ENCODE measurements at places on chromosomes 6 and 20.

- DNase-seq = no peak
Measured at GRCh38 chr6:26500102-26500501, at the start of gene BTN1A1. BTN1A1 (plus strand) TSS chr6:26500303; CDS start chr6:26501287, 984 bp downstream.

DNA sequence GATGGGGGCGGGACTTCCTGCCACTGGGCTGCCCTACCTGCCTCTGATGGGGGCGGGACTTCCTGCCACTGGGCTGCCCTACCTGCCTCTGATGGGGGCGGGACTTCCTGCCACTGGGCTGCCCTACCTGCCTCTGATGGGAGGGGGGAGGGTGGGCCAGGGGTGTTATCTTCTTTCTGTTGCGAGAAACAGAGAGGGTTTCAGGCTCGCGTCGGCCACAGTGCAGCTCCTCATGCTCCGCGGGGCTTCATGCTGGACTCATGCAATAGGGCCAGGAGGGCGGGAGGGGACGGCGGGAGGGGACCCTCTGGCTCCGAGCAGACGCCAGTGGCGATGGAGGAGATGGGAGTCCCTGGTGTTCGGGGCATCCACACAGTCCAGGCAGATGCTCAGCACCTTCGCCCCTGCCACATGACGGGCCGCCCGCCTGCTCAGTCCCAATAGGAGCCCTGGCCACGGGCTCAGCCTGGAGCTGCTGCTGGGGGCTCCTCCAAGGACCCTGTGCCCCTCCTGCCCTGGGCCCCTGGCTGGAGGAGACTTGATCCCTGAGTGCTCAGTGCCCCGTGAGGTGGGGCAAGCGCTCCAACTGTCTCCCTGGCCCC lies 48.8 kb upstream of the CHRNA4 start:
- no peak for DNase-seq

GRCh38 chr20:17505636-17506517 lies 25.3 kb downstream of the BFSP1 start:
- no peak for DNase-seq

- no peak for DNase-seq
Measured at GRCh38 chr6:112920994-112921393, 573.9 kb downstream of the RFPL4B start.

DNA sequence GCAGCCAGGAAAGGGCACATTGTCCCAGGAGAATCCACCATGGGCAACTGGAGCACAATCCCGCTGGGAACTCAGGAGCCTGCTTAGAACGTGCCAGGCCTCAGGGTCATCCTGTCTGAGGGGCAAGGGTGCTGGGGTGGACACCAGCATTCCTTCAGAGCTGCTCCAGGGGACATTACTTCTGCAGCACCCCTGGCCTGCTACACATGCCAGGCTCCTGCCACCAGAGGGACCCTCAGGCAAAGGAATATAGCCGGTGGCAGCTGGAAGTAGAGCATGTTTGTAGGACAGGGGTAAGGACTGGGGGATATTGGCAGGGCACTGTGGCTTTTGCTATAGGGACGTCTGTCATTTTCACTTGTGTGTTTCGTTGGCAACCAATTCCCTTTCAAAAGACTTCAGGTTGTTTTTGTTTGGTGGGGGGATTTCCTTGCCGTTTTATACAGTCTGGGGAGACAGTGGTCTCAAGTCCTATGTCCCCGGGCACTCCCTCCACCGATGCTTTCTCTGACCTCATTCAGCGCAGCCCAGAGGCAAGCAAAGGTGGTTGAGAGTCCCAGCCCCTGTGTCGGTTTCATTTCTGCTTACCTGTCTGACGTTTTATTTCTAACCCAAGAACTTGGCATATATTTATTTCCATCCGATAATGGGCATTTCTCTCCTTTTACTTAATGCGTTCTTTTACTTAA lies 130.8 kb downstream of the JPH2 start:
- peak; percentile 44 for DNase-seq

GRCh38 chr6:27785294-27785693 lies 126.9 kb downstream of the OR2B2 start:
- no peak for DNase-seq

GRCh38 chr6:33619166-33619840 lies 1.8 kb upstream of the ITPR3 start:
- DNase-seq = no peak

GRCh38 chr20:5652626-5653553 lies 97.3 kb upstream of the SHLD1 start:
- DNase-seq = peak; percentile 72

DNA sequence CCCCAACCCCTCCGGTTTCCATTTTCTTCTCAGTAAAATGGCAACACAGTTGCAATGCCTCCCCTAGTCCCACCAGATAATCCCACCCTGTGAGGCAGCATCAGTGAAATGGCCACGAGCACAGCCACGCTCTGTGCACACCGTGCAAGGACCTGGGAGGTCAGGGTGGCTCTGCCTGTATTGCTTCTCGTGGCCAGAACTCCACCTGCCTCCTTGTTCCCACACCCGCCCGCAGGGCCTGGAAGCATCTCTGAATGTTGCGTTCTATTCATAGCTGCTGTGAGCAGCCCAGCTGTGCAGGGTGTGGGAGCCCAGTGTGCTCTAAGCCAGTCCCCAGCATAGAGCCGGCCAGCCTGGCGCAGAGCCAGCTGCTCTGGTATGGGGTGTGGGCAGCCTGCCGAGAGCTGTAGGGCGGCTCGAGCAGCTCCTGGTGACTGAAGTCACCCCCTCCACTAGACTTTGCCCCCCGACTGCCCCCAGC lies 161.1 kb downstream of the DLL1 start:
- DNase-seq = peak; percentile 22

DNA sequence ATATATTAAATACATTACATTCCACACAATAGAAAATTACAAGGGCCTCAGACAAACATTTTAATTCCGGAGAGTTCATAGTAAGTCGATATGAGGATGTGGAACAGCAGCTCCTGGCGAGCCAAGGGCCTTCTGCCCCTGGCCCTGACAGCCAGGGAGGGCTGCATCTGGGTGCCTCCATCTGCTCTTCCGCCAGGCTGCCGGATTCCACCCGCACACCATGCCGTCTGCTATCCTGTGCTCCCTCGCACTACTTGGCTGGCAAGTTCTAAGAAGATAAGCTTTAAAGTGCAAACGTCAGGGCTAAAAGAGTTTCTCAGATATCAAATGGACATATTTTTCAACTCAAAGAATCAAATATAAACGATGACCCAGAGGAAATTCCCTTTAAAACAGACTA lies 656.3 kb upstream of the NOX3 start:
- no peak for DNase-seq

- DNase-seq = no peak
Measured at GRCh38 chr6:35341557-35341956, 801 bp upstream of the PPARD start.

- peak; percentile 85 for DNase-seq
Measured at GRCh38 chr20:38804682-38805501, 605 bp upstream of the PPP1R16B start.

GRCh38 chr6:35296931-35297600 lies 552 bp upstream of the DEF6 start:
- no peak for DNase-seq

- no peak for DNase-seq
Measured at GRCh38 chr6:123030282-123030681, 34.2 kb downstream of the CLVS2 start.

- DNase-seq = no peak
Measured at GRCh38 chr20:55667955-55668354, 337.4 kb downstream of the CBLN4 start.

DNA sequence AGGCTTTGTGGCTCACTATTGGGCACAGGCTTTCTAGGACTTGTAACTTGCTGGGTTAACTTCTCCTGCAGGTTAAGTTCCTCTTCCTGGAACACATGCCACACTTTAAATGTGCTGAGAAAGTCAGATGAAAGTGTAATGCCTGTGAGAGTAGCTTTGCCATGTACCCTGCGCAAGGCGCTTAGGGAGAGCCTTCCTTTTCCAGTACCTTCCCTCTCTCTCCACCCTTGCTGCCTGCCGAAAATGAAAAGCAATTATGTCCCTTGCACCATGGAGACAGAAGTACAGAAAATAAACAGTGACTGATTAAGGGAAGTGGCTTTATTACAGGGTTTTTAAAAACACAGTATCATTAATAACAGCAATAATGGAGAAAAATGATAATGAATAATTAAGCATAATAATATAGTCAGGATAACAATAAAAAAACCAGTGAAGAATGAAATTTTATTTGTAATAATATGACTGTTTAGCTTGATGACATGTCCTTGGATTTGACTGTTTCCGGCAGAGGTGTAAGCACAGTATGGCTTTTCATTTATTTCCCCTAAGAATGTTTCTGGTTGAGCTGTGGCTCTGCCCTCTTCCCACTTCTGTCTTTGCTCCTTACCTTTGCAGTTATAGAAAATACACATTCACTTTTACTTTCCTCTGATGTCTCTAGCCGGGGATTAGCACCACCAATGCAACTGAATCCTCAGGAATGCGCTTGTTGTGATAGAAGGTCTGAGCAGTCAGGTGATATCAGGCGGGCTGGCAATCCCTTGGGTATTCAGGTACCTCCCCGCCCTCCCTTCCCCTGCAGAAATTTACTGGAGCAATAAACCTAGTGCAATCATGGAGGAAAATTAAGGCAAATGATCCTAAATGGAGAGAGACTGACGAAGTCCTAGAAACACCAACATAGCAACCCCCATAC lies 472.3 kb upstream of the CITED2 start:
- DNase-seq = peak; percentile 47

GRCh38 chr6:14317387-14317970 lies 199.9 kb downstream of the CD83 start:
- no peak for DNase-seq

DNA sequence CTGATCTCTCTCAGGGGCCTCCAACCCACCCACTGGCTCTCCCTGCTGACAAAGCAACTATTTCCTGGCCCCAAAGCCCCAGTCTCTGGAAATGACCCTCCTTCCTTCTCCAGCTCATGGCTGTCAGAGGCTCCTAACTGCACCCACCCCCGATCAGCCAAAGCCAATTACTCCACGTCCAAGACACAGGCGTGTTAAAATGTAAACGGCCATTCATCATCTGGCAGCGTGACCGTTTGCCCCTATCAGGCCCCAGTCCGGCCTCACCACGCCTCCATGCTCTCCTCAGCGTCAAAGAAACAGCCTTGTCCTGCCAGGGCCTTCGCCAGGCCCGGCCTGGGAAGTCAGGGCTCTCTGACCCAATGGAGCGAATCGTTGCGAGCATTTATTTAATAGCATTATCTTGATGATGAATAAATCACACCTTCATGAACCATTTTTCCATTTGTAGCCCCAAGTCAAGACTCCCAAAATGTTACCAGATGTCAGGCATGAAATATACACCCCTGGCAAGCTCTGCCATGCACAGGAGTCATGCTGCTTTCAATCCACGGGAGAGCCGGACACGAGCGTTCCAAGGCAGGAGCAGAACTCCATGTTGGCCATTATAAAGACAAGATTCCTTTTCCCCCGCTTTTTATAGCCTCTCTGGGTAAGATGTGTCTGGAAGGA lies 17.7 kb downstream of the RIPOR3 start:
- DNase-seq = no peak

DNA sequence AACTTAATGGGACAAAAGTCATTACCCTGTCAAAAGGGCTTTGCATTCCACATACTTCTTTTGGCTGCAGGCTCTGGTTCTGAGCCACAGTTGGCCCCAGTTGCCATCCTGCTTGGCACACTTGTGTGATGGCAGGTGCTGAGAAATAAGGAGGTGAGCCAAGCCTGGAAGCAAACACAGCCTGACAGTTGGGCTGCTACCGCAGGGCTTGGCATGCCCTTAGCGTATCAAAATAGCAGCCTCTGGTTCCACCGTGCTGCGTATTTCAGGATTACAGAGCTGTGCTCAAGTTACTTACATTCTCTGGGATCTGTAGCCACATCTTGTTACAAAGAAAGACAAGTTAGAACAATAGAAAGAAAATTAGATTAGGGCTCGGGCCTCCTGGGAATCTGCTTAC lies 11.1 kb downstream of the MTHFD1L start:
- DNase-seq = no peak

DNA sequence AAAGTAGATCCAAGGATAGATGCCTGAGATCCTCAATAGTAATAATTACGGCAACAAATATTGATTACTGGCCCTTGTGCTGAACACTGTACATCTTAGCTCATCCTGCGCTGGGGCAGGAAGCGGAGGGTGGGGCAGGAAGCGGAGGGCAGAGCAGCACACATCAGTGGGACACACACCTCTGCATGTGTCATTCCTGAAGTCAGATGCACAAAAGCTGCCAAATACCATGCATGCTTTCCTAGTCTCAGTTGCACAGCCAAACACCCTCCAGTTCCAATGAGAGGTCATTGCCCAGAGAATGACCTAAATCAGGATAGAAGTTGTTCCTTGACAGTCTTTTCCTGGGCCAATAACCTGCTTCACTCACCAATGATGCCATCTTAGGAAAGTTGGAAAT lies 74.4 kb upstream of the FOXC1 start:
- no peak for DNase-seq

DNA sequence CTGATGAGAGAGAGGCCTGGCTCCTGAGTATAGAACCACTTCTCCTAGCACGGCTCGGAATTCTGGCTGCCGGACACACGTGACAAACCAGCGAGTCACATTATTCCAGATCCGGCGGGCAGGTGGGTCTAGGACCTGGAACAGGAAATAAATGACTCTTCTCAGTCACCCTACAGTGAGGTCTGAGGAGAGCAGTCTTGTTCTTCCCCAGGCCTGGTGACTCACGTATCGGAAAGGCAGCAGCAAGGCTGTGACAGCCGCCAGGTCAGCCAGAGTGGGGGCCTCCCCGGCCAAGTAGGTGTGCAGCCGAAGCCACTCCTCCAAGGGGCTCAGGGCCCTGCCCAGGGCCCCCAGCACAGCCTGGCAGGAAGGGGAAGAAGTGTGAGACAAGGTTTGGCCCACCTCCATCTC lies 2.8 kb downstream of the VARS1 start:
- DNase-seq = no peak

GRCh38 chr6:16544521-16544920 lies 216.7 kb downstream of the ATXN1 start:
- DNase-seq = no peak

DNA sequence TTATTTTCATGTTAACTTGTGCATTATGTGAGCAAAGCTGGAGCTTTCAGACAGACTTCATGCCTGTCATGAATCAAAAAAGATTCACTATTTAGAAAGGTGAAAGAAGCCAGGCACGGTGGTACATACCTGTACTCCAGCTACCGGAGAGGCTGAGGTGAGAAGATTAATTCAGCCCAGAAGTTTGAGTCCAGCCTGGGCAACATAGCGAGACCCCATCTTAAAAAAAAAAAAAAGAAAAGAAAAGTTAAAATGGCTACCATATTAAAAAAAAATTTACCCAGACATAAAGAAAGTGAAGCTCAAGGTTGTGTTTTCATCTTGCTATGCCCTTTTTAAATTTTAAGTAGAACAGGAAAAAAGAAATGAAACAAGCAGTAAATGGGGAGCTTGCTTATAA lies 889 bp downstream of the CASS4 start:
- no peak for DNase-seq

DNA sequence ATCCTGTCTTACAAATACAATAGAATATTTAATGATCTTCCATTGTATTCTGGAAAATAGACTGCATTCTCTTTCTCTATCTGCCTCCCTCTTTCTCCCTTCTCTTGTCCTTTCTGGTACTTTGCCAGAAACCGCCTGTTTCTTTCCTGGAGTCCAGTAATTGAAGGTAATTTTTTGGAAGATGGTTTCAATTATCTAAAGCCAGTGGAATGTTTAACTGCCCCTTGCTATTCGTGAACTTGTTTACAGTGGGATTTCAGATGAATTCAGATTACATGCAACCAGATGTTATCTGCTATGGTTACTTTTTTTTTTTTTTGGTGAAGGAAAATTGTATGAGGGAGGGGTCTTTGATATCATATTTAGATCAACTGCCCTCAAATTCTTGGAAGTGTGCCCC lies 655.5 kb upstream of the FLRT3 start:
- no peak for DNase-seq

All from MV-4-11 (cell line).